ENCODE measurements at places on chromosomes 6 and 20. TPM values are rescaled to one million over a fixed set of nuclear protein-coding genes. Genes with fewer than 3 reads are reported as not detected.

DNAH8 gene
- 0.03 TPM for total RNA-seq

DTNBP1 gene
- total RNA-seq = 25.9 TPM

BPIFA1 gene
- total RNA-seq = 28.4 TPM

- H3K4me3 ChIP-seq = no peak overlapping the region
- no peaks in the 10 kb centered on the region for H3K36me3 ChIP-seq
- no peak overlapping the region for H3K27ac ChIP-seq
- H3K27me3 ChIP-seq = no peaks in the 10 kb centered on the region
Observed at GRCh38 chr6:129733290-129733689, 23.3 kb upstream of the ARHGAP18 start.

Measured in lower lobe of right lung (tissue), 2 donors.